ENCODE measurements at places on chromosomes 5 and 9.
A peak's percentile ranks its signal among the peaks of the same experiment; 100 is the strongest.

DNA sequence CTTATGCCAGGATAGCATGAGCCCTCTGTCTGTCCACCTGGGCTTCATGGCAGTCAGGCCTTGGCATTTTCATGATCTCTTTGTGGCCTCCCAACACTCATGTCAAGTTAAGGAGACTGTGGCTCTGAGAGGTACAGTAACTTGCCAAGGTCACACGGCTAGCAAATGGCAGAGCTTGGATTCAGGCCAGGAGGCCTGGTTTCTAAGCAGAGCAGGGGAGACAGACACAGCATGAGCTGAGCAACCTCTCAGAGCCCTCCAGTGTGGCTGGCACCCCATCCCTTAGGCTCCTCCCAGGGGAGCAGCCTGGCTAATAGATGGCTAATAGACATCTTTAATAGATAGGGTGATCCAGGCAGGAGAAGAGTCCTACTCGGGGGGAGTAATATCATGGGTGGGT is 4.1 kb downstream of the SYNPO start:
- DNase-seq: no peak

DNA sequence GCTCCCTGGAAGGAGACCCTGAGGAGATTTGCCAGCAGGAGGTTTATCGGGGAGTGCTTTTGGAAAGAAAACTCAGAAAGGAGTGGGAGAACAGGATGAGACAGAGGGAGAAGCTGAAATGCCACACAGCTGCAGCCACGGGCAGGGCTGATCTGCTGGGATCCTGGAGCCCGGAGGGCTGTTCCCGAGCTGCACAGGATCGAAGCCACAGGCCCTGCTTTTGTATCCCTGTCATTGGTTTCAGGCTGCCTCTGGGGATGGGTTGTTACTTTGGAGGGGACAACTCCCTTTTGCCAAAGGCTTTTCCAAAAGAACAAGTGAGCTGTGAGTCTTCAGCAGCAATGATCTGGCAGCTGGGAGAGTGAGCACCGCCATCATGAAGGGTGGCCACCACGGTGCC is 152.5 kb upstream of the PTCH1 start:
- DNase-seq: no peak

GRCh38 chr5:158142156-158142555 is 283.2 kb upstream of the CLINT1 start:
- no peak for DNase-seq

- peak; percentile 26 for DNase-seq
Observed at GRCh38 chr5:33306758-33307157, 134.0 kb upstream of the TARS1 start.

DNA sequence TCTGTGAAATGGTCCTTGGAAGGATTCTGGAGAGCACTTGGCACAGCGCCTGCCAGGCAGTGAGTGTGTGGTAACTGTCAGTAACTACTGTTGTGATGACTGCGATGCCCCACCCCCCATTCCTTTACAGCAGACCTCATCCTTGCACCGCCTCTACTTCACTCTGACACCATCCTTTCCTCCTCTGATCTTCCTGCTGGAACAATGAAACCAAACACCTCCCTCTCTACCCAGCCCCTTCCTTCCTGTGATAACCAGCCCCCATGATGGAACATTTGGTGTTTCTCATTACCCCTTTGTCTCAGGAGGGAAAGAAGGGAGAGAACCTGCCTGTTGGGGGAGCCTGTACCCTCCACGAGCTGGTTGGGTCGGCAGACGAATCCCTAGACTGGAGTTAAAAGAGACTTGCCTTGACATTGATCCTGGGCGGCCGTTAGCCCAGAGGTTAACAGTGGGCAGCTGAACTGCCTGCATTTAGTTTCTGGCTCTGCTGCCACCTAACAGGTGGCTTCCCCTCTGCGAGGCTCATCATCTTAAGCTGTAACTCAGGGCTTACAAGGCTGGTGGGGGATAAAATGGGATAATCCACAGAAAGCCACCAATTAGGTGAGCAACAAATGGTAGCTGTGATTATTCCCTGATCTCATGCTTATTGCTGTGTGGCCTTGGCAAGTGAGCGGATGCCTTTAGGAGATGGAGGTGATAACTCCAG is 34.2 kb upstream of the GRPEL2 start:
- DNase-seq: no peak

DNA sequence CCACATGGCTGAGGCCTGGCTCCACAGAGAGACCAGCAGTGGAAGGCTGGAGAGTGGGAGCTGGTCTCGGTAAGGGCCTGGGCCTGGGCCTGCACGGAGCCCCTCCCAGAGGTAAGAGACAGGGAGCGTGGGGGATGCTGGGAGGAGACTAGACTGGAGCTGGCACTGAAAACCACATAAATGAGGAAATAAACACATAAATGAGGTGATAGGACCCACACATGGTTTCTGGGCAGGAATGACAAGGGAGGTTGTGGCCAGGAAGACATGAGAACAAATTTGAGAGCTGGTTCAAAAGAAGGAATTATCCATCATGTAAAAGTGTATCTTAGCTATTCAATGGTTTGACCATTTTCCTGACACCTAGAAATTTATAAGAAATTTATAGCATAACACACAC is 451.7 kb upstream of the DAP start:
- DNase-seq: peak; percentile 4

DNA sequence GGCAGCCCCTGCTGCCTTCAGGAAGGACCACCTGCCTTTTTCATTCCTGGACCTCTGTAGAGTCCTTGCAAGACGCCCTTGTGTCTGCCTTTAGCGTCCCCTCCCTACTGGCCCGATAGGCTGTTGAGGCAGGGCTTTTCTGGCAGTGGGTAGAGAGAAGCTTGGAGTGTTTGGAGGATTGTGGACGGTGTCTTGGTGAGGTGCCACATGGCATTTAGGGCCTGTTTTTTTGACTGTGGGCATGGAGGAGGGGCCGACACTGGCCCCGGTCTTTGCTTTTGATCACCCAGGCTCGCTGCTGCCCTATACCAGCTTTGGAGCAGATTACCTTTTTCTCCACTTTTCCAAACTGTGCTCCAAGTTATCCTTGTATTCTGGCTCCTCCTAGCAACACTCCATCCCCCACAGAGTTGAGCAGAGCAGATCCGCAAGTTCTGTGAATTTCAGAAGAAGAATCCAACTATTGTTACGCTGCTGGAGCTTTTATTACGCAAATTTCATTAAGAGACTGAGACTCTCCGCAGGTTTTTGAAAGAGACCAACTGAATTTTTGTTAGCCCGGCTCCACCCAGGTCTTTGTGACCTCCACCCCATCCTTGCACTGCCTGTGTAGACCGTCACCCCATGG is 34.8 kb upstream of the PRDM12 start:
- no peak for DNase-seq

DNA sequence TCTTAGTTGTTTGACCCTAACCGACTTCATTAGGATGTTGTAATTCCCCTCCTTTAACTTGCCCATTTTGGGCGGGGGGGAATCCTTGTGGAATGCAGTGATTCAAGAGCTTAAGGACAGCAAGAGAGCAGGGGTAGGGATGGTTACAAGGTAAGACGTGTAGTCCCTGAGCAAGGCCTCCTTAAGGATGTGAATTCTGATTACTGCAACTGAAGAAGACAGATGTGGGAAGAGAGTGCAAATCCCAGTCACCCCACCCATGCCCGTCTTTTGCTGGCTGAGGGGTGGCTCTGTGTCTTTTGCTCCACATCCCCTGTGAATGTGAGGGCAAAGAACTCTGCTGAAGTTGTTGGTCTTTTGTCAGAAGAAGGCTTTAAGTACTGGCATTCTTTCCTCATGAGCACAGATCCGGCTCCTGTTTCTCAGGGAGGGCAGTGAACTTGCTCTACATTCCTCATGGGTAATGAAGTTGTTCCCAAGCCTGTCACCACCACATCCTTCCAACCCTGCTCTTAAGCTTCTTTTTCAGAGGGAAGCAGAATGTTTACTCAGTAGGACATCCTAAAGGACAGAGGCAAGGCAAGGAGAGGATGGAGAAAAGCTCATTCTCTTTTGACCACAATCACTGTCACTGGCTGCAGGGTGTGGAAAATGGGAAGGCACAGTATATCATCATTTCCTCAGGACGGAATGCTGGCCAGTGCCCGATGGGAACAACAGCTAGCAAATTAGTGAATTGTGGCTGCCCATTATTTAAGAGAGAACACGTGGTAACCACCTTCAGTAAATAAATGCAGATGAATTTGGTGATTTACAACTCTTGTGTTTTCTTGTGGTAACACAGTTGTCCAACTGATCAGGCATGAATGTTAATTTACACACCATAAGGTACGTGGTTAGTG is 61.5 kb downstream of the RAI14 start:
- DNase-seq: no peak

- no peak for DNase-seq
Observed at GRCh38 chr5:92678640-92679039, 902.4 kb downstream of the NR2F1-AS1 start.

DNA sequence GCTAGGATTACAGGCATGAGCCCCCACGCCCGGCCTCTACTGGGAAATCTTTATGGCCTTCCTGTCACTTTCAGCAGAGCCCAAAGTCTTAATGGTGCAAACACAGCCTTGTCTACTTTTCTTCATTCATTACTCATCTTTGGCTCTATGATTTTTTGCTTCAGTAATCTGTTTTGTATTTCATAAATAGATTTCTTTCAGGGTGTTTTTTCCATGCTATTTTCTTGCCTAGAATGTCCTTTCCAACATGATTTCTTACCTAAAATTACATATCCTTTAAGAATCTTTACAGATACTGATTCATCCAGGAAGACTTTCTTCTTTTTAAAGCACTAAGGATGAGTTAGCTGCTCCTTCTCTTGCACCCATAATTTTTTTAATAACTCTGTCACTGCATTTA is 213.0 kb downstream of the TAF11L14 start:
- no peak for DNase-seq

DNA sequence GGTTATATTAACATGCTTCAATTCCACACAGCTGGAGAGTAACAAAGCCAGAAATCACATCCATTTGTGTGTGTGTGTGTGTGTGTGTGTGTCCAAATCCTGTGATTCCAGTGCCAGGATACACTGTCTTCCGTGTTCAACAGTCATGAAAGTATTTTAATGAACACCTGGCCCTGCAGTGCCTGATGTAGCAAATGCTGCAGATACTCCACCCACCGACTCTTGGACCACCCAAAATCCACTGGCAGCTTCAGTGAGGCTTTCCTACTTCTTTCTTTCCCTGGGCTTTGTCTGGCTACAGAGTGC is 13.1 kb upstream of the INSYN2B start:
- DNase-seq: no peak

- DNase-seq: no peak
Observed at GRCh38 chr5:32153723-32154122, 20.4 kb downstream of the GOLPH3 start.

DNA sequence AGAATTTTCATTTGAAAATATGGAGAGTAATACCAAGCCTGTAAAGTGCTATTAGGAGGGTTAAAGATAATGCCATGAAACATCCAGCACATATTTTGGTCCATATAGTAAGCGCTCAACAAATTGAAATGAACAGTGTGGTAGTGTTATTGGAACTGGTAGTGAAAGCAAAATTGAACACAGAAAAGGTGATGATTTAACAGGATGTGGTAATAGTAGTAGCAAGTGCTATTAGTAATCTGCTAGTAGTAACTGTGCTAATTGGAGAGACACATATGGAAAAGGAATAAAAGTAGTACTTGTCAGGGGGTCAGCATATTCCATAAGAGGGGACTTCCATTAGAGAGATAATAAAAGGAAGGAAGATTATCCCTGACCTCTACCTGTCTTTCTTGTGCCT is 187.3 kb downstream of the HTR1A start:
- DNase-seq: no peak

DNA sequence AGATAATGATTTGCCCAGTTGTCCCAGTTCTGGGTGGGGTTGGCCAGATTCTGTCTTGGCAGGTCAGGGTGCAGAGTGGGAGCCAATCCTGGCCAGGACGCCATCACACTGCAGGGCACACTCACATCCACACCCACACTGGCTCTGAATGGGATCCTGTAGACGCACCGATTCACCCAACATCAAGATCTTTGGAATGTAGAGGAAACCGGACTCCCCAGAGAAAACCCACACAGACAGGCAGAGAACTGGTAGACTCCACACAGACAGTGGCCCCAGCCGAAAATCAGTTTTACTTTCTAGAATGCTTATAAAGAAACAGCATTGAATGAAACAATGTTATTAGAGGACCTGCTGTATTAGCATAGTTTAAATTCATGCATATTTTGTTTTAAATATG is 343.1 kb upstream of the DAB2 start:
- DNase-seq: no peak

DNA sequence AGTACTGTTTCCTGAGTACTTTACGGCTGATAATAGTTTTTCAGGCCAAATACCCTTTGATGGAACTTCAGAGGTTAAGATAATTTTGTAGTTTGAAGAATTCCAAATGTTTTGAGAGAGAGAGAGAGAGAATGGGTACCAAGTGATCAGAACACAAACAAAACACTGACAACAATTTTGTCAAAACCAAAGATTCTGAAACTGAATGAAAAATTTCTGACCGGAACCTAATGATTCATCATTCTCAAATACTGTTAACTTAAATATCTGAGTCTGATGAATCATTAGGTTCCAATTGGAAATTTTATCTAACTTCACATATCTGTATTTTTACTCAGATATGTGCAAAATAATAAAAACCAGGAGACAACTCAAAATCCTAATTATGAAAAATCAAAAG is 4.0 kb downstream of the LMBRD2 start:
- DNase-seq: no peak

DNA sequence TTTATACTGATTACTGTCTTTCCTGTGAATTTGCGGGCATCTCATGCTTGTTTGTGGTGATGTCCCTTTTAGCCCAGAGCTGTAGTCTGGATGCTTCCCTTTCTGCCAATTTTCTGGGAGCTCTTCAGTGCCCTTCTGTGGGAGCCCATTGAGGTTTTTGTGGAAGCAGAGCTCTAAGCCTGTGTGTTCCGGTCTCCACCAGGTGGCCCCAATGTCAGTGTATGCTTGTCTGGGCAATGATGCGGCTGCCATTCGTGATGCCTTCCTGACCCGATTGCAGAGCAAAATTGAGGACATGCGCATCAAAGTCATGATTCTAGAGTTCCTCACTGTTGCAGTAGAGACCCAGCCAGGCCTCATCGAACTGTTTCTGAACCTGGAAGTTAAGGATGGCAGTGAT is 35.1 kb downstream of the SH3GLB2 start:
- no peak for DNase-seq

DNA sequence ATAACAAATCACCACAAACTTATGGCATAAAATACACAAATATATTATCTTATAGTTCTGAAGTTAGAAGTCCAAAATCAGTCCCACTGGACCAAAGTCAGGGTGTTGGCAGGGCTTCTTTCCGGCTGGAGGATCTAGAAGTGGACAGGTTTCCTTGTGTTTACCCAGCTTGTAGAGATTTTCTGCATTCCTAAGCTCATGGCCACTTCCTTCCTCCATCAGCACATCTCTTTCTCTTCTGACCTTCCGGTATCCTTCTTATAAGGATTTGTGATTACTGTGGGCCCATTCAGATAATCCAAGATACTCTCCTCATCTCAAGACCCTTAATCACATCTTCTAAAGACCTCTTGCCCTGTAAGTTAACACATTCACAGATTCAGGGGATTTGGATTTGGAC is 97.6 kb downstream of the RAB3C start:
- no peak for DNase-seq

GRCh38 chr5:68467794-68468193 is 252.2 kb downstream of the PIK3R1 start:
- DNase-seq: no peak
